ENCODE measurements at places on chromosomes 2 and 18. TPM values are rescaled to one million over a fixed set of nuclear protein-coding genes. Genes with fewer than 3 reads are reported as not detected.

GRCh38 chr2:29841386-29842004 is 79.9 kb downstream of the ALK start:
- peak; percentile 7 for DNase-seq

- DNase-seq: no peak
These were observed 127.0 kb downstream of the METTL4 start for GRCh38 chr18:2444201-2444875.

TEKT4 gene
- total RNA-seq: 0.13 TPM

EHD3 gene
- total RNA-seq: 10.9 TPM

GRCh38 chr2:147025646-147026585 is 818.9 kb upstream of the ACVR2A start:
- DNase-seq: no peak

TUBB6 gene
- total RNA-seq: 97.7 TPM

DES gene
- 0.80 TPM for total RNA-seq

Data from GM12878 (cell line).